ENCODE measurements at places on chromosomes 1 and 21.

- DNase-seq = no peak
These were observed at the start of gene AVPR1B for GRCh38 chr1:206117151-206117948. Gene AVPR1B, minus strand, starts transcription at chr1:206117388. Its CDS starts 498 bp downstream, at chr1:206116890.

- DNase-seq = no peak
These were observed 59.5 kb downstream of the KLHDC7A start for GRCh38 chr1:18540136-18540765.

- DNase-seq = no peak
These were observed 289.5 kb downstream of the SIPA1L2 start for GRCh38 chr1:232340446-232340845.

DNA sequence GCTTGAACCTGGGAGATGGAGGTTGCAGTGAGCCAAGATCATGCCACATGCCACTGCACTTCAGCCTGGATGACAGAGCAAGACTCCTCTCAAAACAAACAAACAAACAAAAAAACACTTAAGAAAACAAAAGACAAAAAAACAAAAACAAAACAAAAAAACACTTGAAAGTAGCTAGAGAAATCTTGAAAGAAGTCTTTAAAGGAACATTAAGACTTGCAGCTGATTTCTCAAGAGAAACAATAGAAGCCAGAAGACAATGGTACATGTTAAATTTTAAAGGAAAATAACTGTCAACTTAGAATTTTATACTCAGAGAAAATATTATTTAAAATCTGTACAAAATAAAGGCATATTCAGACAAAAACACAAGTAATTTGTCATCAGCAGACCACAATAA, 71.3 kb downstream of the HLX start:
- no peak for DNase-seq

DNA sequence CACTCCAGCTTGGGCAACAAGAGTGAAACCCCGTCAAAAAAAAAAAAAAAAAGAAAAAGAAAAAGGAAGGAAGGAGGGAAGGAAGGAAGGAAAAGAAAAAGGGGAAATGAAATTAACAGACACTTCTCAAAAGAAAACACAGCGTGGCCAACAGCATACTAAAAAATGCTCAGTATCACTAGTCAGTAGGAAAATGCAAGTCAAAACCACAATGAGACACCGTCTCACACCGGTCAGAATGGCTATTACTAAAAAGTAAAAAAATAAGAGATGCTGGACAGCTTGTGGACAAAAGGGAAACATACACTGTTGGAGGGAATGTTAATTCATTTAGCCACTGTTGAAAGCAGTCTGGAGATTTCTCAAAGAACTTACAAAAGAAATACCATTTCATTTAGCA, 369.5 kb upstream of the BRINP3 start:
- DNase-seq = no peak

GRCh38 chr1:64110924-64111777, 92.3 kb upstream of the UBE2U start:
- DNase-seq = no peak

DNA sequence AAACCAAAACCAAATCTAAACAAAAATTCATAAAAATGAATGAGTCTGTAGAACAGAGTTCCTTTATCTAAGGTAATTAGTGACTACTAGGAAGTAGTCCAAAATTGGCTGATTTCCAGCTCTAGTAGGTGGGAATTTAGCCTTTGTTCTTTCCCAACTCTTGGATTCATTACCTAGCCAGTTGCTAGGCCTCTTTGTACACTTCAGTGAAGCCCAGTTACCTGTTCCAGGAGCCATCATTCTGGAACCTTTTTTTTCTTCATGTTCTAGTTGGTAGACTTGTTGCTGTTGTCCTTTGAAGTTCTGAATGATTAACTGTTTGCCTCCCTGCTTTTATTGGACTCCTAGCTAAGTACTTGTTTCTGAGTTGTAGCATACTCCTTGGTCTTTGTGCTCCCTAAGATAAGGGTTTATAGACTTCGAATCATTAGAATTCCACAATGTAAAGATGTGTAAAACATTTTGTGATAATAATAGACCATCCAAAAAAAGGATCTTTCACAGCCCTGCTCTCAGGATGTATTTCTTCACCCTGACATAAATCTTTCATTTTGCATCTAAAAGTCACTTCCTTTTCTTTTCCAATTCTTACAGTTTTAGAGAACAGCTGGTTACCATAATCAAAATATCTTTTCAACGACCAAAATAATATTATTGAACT, 9.8 kb downstream of the PLA2G4A start:
- no peak for DNase-seq

DNA sequence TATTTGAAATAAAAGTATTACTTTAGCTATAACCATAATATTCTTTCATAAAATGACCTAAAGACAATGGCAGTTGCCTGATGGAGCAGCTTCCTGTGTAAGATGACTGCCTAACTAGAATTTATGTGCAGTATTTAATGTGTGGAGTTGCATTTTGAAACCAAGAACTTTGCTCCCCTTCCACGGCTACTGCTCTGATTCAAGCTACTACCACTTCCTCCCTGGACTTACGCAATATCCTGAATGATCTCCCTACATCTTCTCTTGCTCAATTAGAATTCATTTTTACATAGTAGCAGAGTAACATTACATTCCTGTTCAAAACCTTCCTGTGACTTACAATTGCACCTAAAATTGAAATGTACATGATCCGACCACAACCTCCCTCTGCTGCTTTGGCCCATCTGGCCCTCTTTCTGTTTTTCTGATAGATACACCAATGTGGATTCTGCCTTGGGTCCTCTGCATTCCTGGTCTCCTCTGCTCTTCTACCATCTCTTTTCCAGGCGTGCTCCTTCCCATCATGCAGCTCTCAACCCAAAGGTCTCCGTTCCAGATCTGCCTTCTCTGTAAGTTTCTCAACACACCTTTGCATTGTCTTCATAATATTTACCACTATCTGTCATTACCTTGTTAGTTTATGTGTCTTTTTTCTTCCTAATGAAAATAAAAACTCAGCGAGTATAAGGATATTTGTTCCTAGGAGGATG, 47.4 kb upstream of the USP25 start:
- DNase-seq = no peak

DNA sequence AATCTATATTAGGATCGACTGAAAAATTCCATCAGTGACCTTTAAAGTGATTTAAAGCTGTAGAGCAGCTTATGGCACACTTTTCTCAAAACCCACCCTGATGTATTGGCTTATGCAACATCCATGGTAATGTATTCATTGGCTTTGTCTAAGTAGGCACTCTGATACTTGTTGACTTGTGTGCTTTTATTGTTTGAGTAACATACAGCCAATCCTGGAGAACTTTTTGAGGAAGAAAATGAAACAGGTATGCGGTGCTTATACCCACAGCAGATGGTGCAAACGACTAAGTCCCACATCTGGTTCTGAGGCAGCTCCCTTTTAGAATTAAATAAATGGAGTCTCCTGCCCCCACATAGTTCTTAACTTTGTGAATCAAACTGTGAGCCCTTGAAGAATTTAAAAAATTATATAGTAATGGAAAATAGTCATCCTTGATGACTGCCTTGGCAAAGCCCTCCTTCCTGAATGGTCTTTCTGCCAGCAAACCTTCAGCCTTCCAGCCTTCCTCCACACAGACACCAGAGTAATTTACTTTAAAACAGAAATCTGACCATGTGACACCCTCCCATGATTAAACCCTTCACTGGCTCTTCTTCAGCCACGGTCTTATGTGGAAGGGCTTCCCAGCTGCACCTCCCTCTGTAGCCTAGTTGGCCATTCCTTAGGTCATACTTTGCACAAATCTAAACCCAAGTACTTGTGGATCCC, 116.0 kb downstream of the BCAR3 start:
- DNase-seq = no peak
